H7 (cell line): ENCODE measurements at places on chromosomes 4 and X. TPM values are rescaled to one million over a fixed set of nuclear protein-coding genes. Genes with fewer than 3 reads are reported as not detected.

The CSAG3 gene
- 0.52 TPM in 1 of 2 replicates, not detected in the other for total RNA-seq

The NAP1L3 gene
- total RNA-seq = 41.1 and 41.3 TPM in 2 replicates

The DDX60 gene
- total RNA-seq = 1.7 and 3.5 TPM in 2 replicates

The WDR17 gene
- total RNA-seq = 1.0 and 1.1 TPM in 2 replicates

The NAP1L2 gene
- 12.2 and 12.5 TPM in 2 replicates for total RNA-seq

The PPEF2 gene
- not detected in 2 replicates for total RNA-seq

The ZNF630 gene
- 1.0 and 1.4 TPM in 2 replicates for total RNA-seq

The SPANXB1 gene
- total RNA-seq = not detected in 2 replicates
